Spleen (tissue), 13 donors: ENCODE measurements at places on chromosomes 6 and 20. TPM values are rescaled to one million over a fixed set of nuclear protein-coding genes. Genes with fewer than 3 reads are reported as not detected.
A peak's percentile ranks its signal among the peaks of the same experiment; 100 is the strongest.

DNA sequence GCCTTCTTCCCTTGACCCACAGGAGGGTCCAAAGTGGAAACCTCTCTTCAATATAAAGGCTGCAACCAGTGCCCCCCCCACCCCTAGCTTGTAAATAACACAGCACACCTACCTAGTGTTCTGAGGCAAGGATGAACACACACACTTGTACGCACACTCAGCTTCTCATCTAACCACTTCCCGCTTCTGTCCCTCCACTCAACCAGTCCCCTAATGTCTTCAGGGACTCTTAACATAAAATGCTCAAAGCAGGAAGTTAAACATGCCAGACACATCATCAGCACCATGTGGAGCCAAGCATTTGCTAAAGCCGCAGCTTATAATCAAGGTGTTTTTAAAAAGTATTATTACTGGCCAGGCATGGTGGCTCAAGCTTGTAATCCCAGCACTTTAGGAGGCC, 35.3 kb downstream of the FOXQ1 start:
- no peak for DNase-seq

DNA sequence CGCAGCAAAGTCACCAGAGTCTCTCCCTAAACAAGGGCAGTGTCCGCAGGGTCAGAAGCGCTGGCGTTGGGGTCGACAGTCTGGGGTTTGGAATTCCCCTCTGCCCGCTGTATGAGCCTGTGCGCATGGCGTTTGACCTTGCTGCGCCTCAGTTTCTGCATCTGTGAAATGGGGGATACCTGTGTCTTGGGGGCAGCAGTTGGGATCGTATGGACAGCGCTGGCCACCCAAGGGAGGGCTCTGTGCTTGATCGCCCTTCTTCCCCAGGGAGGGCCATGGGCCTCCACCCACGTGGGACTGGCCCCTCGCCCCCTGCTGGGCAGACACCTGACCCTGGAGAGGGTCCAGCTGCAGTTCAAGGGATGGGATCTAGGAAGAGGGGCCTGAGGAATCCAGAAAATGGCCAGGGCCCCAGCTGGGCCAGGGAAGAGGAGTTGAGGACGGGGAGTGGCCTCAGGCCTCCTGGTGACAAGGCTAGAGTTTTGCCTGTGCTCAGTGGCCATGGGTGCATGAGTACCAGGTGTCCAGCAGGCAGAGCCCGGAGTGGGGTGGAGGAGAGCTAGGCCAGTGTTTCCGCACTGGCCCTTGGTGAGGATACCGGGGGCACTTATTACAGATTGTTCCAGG, 26.4 kb upstream of the PHACTR3 start:
- DNase-seq = peak; percentile 37

GRCh38 chr6:170226647-170227046, 64.2 kb downstream of the DLL1 start:
- DNase-seq = peak; percentile 66

DNA sequence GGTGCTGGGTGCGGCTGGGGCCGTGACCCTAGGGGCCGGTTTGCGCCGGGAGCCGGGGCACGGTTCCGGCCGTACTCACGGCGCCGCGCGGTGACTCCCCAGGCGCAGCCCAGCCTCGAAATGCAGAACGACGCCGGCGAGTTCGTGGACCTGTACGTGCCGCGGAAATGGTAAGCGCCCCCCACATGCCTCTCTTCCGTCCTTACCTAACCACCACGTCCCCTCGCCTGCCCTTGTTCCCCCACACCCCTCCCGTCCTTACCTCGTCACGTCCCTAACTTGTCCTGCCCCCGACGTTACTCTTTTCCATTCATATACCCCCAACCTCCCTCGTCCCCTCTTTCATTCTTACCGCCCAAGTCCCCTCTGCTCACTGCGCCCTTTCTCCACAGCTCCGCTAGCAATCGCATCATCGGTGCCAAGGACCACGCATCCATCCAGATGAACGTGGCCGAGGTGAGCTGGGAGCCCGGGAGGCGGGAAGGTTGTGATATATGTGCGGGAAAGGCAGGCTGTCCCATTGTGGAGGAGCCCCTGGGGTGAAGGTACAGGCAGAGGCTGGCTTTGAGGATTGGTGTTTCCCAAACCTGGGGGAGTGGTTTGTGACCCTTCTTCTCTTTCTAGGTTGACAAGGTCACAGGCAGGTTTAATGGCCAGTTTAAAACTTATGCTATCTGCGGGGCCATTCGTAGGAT, 463 bp downstream of the RPS21 start:
- DNase-seq = no peak

PGK2 gene
- not detected for total RNA-seq

FAM217A gene
- total RNA-seq = not detected

EDN1 gene
- 21.5 TPM for total RNA-seq

ULBP3 gene
- 1.3 TPM for total RNA-seq

RSPO3 gene
- 1.3 TPM for total RNA-seq
